Activated naive CD8-positive, alpha-beta T cell treated with anti-CD3 and anti-CD28 coated beads, Interleukin-2, amount 10 ng/mL, durations not matched to agents 7 days and 5 days (primary cell): ENCODE measurements at places on chromosomes 7 and 10. TPM values are rescaled to one million over a fixed set of nuclear protein-coding genes. Genes with fewer than 3 reads are reported as not detected.

GRCh38 chr7:24227603-24228359, 56.2 kb upstream of the NPY start:
- peaks cover 17% of the 10 kb centered on the region for H3K4me1 ChIP-seq
- no peak overlapping the region for H3K4me3 ChIP-seq
- DNase-seq: no peak
- H3K27ac ChIP-seq: no peak overlapping the region
- H3K36me3 ChIP-seq: peaks cover 1% of the 10 kb centered on the region

DNA sequence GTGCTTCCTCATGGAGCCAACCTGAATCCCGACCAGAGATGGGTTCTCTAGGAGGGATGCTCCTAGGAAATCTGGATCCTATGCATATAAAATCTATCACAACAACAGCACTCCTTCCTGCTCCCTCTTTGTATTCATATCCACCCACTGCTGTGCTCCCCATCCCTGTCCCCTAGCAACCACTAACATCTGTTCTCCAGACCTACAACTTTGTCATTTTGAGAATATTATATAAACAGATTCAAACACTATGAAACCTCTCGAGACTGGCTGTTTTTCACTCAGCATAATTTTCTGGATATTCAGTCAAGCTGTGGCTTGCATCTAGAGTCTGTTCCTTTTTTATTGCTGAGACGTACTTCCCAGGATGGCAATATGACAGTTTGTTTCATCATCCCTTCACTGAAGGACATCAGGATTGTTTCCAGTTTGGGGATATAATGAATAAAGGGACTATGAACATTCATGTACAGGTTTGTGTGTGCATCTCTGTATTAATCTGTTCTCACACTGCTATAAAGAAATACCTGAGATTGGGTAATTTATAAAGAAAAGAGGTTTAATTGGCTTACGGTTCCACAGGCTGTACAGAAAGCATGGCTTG, 36.0 kb upstream of the PRR15 start:
- H3K4me1 ChIP-seq: no peaks in the 10 kb centered on the region
- no peak for DNase-seq
- no peak overlapping the region for H3K27ac ChIP-seq
- H3K27me3 ChIP-seq: no peaks in the 10 kb centered on the region

The PLXDC2 gene
- total RNA-seq: 1.0 TPM

DNA sequence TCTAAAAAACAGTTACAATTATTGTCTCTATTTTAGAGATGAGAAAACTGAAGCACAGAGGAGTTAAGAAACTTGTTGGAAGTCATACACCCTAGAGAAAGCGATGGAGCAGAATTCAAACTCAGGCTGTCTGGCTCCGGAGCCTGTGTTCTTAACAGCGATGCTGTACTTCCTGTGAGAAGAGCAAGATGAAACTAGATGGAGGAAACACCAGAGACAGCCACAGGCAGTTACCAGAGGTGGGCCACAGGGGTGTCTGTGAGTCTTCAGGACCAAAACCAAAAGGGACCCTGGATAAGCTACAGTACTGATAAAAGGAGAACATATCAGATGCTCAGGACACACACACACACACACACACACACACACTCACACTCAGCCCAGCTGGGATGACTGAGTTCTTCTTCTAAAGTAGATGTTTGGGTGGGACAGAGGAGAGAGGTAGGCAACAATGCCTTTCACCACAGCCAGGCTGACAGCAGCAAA, 289.2 kb downstream of the FZD1 start:
- H3K27ac ChIP-seq: no peak overlapping the region
- H3K4me1 ChIP-seq: no peaks in the 10 kb centered on the region
- H3K36me3 ChIP-seq: no peaks in the 10 kb centered on the region
- peaks cover 2% of the 10 kb centered on the region for H3K27me3 ChIP-seq

The STK31 gene
- total RNA-seq: 0.80 TPM

The MMP21 gene
- total RNA-seq: 0.20 TPM

GRCh38 chr7:27615420-27616185, 47.1 kb downstream of the HIBADH start:
- H3K4me3 ChIP-seq: no peak overlapping the region
- H3K36me3 ChIP-seq: peaks cover 29% of the 10 kb centered on the region

The IKZF1 gene
- 383 TPM for total RNA-seq

GRCh38 chr7:135917721-135918120, 59.4 kb downstream of the MTPN start:
- no peak overlapping the region for H3K27ac ChIP-seq
- H3K27me3 ChIP-seq: peaks cover 5% of the 10 kb centered on the region
- no peak overlapping the region for H3K4me3 ChIP-seq
- H3K36me3 ChIP-seq: peaks cover 4% of the 10 kb centered on the region
- no peak for DNase-seq
- peaks cover 4% of the 10 kb centered on the region for H3K4me1 ChIP-seq

DNA sequence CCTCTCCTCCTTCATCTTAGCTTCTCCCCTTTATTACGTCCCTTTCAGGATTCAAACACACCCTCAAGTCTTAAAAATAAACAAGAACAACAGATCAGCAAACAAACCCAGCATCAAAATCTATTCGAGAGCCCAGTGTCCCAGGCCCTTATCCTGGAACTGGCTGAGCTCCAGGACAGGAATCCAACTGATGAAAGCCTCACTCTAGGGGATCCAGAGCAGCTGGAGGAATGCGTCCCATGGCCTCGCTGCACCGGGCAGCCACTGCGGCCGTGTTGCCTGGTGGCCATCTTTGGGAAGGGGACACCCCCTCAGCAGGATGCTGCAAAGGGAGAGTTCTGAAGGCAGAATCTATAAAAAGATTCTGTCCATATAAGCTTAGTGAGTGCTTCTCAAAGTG, 156.5 kb upstream of the BMPER start:
- H3K36me3 ChIP-seq: no peaks in the 10 kb centered on the region
- H3K4me3 ChIP-seq: no peak overlapping the region
- H3K27me3 ChIP-seq: no peaks in the 10 kb centered on the region
- H3K4me1 ChIP-seq: no peaks in the 10 kb centered on the region
- no peak overlapping the region for H3K27ac ChIP-seq

The PARD3 gene
- total RNA-seq: 0.55 TPM

DNA sequence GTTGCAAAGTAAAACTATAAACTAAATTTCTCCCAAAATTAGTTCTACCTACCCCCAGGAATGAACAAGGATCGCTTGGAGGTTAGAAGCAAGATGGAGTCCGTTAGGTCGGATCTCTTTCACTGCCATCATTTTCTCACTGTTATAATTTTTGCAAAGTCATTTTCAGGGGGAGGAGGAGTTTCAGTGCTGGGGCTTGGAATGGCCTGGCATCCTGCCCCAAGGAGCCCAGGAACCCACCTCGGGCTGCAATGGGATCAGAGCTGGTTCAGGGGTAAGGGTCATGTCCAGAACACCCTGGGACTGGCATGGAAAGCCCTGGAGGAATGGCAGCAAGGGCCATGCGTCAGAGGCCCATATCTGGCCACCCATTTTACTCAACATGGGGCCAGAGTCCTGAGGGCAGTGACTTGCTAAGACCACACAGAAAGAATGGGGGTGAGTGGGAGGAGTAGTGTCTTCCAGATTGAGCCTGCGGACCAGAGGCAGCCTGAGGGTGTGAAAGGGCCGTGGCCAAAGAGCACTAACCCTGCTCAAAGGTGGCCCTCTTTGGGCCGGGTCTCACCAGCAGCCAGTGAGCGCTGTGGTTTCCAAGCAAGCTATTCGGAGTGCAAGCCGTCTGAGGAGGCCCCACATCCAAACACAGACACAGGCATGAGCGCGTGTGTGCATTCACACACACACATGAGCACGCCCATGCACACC, 31.8 kb downstream of the GPRIN2 start:
- H3K27ac ChIP-seq: no peak overlapping the region
- H3K27me3 ChIP-seq: no peaks in the 10 kb centered on the region
- DNase-seq: peak; percentile 37
- no peaks in the 10 kb centered on the region for H3K36me3 ChIP-seq
- H3K4me1 ChIP-seq: no peaks in the 10 kb centered on the region

The GNAT3 gene
- total RNA-seq: not detected

- H3K4me3 ChIP-seq: no peak overlapping the region
- peaks cover 11% of the 10 kb centered on the region for H3K4me1 ChIP-seq
- no peak overlapping the region for H3K27ac ChIP-seq
- H3K27me3 ChIP-seq: peaks cover 8% of the 10 kb centered on the region
These were observed 45.2 kb downstream of the GPR141 start for GRCh38 chr7:37728747-37729146.

DNA sequence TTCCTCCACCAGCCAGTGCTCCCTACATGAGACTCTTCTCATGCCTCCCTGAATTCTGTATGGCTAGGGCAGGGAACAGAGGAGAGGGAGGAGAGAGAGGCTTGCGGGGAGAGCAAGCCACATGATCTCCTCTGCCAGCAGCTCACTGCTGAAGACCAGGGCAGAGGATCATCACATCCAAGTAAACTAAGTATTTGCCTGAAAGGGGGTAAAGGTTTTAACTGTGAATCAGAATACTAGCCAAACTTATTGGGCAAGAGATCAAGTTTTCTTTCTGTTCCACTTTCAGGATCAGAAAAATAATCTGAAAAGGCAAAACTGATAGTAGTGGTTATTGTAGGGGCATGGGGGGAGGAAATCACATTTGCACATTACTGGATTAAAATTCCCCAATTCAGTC, 17.8 kb upstream of the ERCC6 start:
- H3K4me3 ChIP-seq: no peak overlapping the region
- DNase-seq: no peak
- H3K4me1 ChIP-seq: no peaks in the 10 kb centered on the region
- no peaks in the 10 kb centered on the region for H3K36me3 ChIP-seq
- no peak overlapping the region for H3K27ac ChIP-seq
- H3K27me3 ChIP-seq: peaks cover 27% of the 10 kb centered on the region

GRCh38 chr10:3238115-3238871, 65.7 kb upstream of the PITRM1 start:
- no peaks in the 10 kb centered on the region for H3K36me3 ChIP-seq
- no peak overlapping the region for H3K4me3 ChIP-seq
- H3K4me1 ChIP-seq: peaks cover 3% of the 10 kb centered on the region
- no peak overlapping the region for H3K27ac ChIP-seq

GRCh38 chr10:110600487-110601101, 33.1 kb downstream of the SMC3 start:
- no peaks in the 10 kb centered on the region for H3K27me3 ChIP-seq
- no peak overlapping the region for H3K4me3 ChIP-seq
- no peak for DNase-seq
- no peak overlapping the region for H3K27ac ChIP-seq
- peaks cover 19% of the 10 kb centered on the region for H3K36me3 ChIP-seq

DNA sequence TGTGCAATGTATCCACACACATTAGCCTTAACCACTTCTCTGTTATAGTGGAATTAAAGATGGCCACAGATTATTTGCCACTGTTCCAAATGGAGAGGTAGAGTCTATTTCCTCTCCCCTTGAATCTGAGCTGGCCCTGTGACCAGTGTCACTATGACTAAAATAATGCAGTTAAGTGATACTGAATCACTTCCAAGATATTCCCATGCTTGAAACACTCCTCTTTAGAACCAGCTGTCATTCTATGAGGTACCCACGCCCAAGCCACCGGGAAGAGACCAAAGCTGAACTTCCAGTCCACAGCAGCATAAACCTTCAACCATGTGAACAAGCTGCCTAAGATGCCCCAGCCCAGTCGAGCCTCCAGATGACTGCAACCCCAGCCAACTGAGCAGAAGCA, 2.1 kb upstream of the DHX32 start:
- DNase-seq: no peak
- no peak overlapping the region for H3K27ac ChIP-seq
- no peak overlapping the region for H3K4me3 ChIP-seq
- H3K27me3 ChIP-seq: no peaks in the 10 kb centered on the region
- peaks cover 11% of the 10 kb centered on the region for H3K36me3 ChIP-seq

DNA sequence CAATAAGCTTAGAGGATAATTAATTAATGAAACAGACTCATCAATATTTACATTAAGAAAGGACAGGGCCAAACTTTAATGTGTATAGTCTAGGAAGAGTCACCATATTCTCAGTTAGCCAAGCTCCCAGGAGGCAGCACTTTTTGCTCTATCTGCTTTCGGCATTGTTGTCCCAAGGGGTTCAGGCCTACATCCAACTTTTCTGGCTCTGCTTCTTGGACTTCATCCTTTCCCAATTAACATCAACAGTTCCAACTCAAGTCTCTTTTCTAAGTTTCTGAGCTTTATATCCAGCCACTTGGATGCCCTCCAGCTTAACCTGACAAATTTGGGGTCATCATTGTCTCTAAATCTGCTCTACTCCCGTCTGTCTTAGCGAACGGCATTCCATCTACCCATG, 42.8 kb downstream of the GLI3 start:
- DNase-seq: no peak
- H3K4me3 ChIP-seq: peak overlapping the region; percentile 48
- peaks cover 1% of the 10 kb centered on the region for H3K27me3 ChIP-seq

The SH2B2 gene
- 1.2 TPM for total RNA-seq

- no peaks in the 10 kb centered on the region for H3K36me3 ChIP-seq
- no peak overlapping the region for H3K4me3 ChIP-seq
- H3K4me1 ChIP-seq: no peaks in the 10 kb centered on the region
- H3K27me3 ChIP-seq: no peaks in the 10 kb centered on the region
- no peak overlapping the region for H3K27ac ChIP-seq
These were observed 201.9 kb upstream of the TCERG1L start for GRCh38 chr10:131513445-131513844.

The EMX2 gene
- not detected for total RNA-seq

- peak overlapping the region; percentile 63 for H3K27ac ChIP-seq
- DNase-seq: no peak
- no peak overlapping the region for H3K4me3 ChIP-seq
These were observed 2.0 kb downstream of the COPS6 start for GRCh38 chr7:100090527-100091410.

DNA sequence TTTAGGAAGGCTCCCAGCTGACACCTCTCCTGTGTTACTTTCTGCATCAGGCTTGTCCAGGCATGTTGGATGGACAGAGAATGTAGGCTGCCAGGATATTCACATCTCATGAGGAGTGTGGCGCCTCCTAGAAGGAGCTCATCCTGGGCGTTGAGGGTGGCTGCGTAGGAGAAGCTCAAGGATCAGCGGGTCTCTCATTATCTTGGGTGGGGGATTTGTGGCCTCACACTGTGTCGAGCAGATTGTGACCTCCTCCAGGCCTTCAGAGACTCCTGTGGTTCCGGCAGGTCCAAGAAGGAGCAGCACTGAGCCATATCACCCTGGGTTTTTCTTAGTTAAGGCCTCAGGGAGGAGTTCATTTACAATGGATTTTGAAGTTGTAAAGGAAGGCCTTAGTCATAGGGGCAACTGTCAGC, 8.7 kb upstream of the COBL start:
- H3K4me1 ChIP-seq: no peaks in the 10 kb centered on the region
- no peaks in the 10 kb centered on the region for H3K27me3 ChIP-seq
- no peak overlapping the region for H3K4me3 ChIP-seq
- no peak for DNase-seq
- no peaks in the 10 kb centered on the region for H3K36me3 ChIP-seq
- H3K27ac ChIP-seq: no peak overlapping the region

GRCh38 chr10:105774881-105775280, 1133.8 kb downstream of the SORCS3 start:
- no peaks in the 10 kb centered on the region for H3K27me3 ChIP-seq
- H3K4me1 ChIP-seq: no peaks in the 10 kb centered on the region
- H3K4me3 ChIP-seq: no peak overlapping the region
- DNase-seq: no peak
- H3K27ac ChIP-seq: no peak overlapping the region

The CYP3A7 gene
- total RNA-seq: not detected

- H3K4me3 ChIP-seq: no peak overlapping the region
- H3K4me1 ChIP-seq: peaks cover 6% of the 10 kb centered on the region
- H3K27me3 ChIP-seq: no peaks in the 10 kb centered on the region
- H3K36me3 ChIP-seq: no peaks in the 10 kb centered on the region
- no peak for DNase-seq
- no peak overlapping the region for H3K27ac ChIP-seq
These were observed 14.5 kb upstream of the ZNF33B start for GRCh38 chr10:42652858-42653257.

- H3K27ac ChIP-seq: peak overlapping the region; percentile 68
- H3K27me3 ChIP-seq: no peaks in the 10 kb centered on the region
- peaks cover 42% of the 10 kb centered on the region for H3K4me1 ChIP-seq
- H3K36me3 ChIP-seq: peaks cover 1% of the 10 kb centered on the region
- DNase-seq: peak; percentile 77
These were observed 104.6 kb upstream of the PPIF start for GRCh38 chr10:79242620-79243152.
